ENCODE measurements at places on chromosomes 6 and 20. TPM values are rescaled to one million over a fixed set of nuclear protein-coding genes. Genes with fewer than 3 reads are reported as not detected.

LY6G6F gene
- not detected for total RNA-seq

FABP7 gene
- 1.2 TPM for total RNA-seq

DNA sequence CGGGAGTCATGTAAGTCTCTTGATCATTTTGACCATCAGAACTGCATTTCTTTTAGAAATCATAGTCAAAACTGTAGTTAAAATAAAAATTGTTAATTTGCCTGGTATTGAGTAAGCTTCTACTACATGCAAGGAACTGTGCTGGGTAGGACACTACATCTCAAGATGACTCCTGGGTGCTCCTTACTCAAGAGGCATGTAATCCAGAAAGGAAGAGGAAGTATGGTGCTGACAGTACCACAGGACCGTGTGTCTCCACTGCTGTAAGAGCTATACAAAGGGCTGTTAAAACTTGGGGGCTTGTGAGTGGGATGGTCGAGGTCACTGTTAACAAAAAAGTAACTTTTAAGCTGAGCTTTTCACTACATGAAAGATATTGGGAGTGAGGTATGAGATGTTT, 508.3 kb upstream of the SOX4 start:
- DNase-seq = no peak

- no peak for DNase-seq
Observed at GRCh38 chr6:37256692-37257319, 766 bp upstream of the TBC1D22B start.

DNA sequence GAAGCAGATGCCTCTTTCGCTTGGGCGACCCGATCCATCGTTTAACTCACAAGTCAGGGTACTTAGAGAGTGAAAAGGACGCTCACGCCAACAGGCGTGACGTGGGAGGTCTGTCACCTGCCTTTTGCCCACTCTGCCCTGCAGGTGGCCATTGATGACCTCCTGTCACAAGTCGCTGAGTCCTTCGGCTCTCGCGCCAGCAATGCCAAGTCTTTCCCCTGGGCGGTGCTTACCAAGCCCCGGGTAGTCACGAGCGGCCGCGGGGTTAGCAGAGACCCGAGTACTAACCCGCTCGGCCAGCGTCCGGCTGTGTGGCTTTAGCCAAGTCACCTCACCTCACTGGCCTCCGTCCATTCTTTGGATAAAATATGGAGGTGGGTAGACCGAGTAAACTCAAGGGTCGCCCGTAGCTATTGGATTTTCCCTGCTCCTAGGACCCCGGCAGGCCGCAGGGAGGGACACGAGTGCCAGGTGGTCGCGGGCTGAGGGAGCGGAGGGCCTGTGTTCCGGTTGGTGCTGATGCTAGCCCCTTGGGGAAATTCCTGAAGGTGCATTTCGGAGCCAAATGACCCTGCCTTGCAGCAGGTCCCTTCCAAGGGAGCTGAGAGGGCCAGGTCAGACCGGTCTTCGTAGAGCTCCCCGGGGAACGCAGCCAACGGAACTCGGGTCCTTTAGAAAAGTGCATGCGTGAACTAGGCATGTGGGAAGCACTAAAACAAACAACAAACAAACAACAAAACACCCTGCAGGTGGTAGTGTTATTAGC, 668 bp downstream of the PKIB start:
- DNase-seq = no peak

DNA sequence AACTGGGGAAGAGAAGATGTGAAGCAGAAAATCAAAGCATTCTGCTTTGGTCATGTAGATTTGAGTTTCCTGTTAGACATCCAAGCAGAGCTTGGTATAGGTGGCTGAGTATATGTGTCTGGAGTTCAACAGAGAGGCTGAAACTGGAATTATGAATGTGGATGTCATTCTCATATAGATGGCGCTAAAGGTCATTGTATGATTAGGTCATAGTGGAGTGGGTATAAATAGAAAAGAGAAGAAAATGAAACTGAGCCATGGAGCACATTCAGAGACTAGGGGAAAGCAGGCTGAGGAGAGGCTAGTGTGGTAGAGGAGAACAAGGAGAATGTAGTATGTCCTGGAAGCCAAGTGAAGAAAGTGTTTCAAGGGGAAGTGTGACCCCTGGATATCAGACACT, 295.6 kb upstream of the PLN start:
- no peak for DNase-seq
